T47D (cell line): ENCODE measurements at places on chromosomes 7 and 10.

DNA sequence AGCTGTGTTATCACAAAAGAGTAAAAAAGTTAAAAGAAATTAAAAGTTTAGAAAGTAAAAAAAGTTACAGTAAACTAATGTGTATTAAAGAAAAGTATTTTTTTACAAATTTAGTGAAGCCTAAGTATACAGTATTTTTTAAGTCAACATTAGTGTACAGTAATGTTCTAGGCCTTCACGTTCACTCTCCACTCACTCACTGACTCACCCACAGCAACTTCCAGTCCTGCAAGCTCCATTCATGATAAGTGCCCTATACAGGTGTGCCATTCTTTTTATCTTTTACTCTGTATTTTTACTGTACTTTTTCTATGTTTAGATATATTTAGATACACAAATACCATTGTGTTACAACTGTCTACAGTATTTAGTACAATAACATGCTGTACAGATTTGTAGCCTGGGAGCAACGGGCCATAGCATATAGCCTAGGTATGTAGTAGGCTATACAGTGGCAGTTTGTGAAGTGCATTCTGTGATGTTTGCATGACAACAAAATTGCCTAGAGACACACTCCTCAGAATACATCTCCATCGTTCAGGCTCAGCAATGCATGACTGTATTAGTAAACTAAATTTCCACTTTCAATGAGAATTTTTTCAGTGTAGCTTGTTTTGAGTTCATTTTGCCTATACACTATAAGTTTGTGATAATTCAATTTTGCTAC, 539.9 kb upstream of the C7orf33 start:
- no peak for DNase-seq

DNA sequence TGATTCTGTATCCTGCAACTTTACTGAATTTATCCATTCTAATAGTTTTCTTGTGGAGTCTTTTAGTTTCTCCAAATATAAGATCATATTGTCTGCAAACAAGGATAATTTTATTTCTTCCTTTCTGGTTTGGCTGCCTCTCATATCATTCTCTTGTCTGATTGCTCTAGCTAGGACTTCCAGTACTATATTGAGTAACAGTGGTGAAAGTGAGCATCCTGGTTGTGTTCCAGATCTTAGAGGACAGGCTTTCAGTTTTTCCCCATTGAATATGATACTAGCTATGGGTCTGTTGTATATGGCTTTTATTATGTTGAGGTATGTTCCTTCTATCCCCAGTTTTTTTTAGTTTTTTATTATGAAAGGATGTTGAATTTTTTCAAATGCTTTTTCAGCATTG, 28.2 kb downstream of the KLHL7 start:
- DNase-seq: no peak

DNA sequence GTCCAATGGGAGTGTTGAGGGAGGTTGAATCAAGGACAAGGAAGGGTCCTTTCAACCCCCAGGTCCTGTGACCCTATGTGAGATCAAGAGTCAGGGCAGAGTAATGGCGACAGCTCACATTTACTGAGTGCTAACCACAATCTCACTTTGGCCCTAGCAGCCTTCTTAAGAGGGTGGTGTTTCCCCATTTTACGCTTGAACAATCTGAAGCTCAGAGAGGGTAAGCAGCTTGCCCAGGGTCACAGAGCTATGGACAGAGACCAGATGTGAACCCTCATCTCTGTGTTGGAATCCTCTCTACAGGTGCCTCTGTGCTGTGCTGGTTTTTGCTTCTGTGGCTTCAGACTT, 102.0 kb downstream of the GRK5 start:
- DNase-seq: no peak

- peak; percentile 71 for DNase-seq
These were observed 52.2 kb downstream of the GPR158 start for GRCh38 chr10:25226775-25227682.

GRCh38 chr10:97479939-97480338, 18.3 kb downstream of the MMS19 start:
- DNase-seq: peak; percentile 58

DNA sequence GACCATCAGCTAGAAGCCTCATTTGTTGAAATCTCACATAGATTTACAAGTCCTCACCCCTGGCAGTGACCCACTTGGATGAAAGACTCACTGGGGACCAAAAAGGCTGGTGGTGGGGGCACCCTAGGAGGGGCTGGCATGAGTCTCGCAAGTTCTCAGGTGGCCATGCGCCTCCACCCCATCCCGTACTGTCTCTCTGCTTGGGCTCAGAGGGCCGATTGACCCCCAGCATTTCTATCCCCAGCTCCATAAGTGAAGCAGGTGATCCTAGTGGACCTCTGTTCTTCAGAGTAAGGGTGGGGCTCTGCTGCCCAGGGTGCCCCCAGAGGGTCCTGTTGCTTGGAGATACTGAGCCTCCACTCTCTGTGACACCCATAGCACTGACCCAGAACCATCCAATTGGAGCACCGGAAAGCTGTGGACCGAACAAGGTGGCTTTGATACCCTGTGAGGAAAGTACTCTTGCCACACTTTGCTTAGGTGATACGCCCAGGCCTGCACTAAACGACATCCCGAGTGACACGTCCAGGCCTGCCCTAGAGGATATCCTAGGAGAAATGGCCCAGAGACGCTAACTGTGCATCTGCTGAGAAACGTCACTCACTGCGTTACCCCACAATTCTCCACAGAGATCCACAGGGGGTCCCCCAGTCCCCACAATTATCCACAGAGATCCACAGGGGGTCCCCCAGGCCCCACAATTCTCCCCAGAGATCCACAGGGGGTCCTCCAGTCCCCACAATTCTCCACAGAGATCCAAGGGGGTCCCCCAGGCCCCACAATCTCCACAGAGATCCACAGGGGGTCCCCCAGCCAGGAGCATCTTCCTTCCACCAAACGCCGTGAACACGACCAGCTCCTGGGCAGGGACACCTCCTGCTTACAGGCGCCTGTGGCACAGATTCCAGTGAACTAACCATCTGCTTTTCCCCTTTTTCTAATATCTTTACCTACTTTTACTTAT, 262.9 kb downstream of the PTPRN2 start:
- DNase-seq: no peak

DNA sequence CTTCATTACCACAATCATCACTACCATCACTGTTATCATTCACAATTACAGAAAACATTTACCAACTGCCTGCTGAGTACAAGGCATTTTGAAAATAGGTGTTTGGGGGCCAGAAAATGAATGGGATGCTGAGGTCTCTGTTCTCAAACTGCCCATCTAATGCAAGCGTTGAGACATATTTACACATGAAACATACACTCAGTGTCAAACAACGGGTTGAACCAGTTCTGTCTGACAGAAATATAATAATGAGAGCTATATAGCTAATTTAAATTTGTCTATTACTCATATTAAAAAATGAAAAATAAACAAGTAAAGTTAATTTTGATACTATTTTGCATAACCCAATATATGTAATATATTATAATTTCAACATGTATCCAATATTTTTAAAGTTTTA, 303.1 kb downstream of the KCNMA1 start:
- DNase-seq: peak; percentile 84

DNA sequence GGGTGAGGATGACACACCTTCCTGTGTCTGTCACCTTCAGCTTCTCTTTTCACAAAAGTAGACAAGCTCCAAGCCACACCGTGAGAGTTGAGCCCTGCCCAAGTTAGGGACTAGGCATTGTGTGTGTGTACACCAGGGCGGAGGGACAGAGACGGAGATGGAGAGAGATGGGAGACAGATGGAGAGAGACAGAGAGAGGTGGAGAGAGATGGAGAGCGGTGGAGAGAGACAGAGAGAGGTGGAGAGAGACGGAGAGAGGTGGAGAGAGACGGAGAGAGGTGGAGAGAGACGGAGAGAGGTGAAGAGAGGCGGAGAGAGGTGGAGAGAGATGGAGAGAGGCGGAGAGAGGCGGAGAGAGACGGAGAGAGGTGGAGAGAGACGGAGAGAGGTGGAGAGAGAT, 207.0 kb downstream of the DNAJB6 start:
- DNase-seq: no peak

DNA sequence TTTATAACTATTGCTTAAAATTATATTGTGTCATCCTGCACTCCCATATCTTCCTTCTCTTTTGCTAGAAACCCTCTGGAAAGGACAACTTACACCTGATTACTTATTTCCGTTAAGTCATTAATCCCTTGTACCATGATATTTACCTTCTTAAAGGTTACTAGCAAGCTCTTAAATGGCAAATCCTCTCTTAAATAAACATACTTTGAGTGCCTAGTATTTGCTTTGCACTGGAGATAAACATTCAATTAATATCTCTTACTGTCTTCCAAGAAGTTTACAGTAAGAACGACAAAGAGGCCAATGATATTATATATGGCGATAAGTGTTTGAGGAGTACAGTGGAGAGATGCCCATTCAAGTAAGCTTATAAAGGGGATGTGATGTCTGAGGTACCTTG, 278.3 kb downstream of the HGF start:
- no peak for DNase-seq

GRCh38 chr7:99975782-99976521, at the start of gene AZGP1:
AZGP1 (minus strand) TSS chr7:99976031; CDS start chr7:99976020, 11 bp downstream.
- peak; percentile 78 for DNase-seq

DNA sequence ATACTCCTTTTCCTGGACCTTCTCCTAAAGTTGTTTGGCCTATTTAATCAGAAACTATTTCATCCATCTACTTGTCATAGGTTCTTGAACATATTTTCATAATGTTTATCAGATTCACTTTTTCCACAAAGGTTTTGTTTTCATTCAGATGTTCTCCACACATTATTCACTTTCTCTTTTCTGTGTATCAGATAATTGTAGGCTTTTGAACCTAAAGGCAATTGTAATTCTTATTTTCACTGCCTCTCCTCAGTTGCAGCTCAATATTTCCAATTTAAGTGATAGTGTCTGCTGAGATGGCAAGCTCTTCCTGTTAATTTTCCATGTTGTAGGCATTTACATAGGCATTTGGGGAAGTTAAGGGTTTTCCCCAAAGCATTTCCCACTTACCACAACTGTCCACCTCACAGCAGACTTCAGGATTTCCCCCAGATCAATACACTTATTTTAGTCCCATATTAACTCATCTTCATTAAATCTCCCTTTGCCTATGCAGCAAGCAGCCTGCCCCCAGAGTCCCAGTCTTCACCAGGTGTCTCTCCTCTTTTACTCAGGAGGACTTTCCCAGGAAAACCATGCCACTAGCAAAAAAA, 12.3 kb upstream of the IKZF1 start:
- no peak for DNase-seq

- no peak for DNase-seq
These were observed 59.7 kb upstream of the TBX20 start for GRCh38 chr7:35313575-35313974.

DNA sequence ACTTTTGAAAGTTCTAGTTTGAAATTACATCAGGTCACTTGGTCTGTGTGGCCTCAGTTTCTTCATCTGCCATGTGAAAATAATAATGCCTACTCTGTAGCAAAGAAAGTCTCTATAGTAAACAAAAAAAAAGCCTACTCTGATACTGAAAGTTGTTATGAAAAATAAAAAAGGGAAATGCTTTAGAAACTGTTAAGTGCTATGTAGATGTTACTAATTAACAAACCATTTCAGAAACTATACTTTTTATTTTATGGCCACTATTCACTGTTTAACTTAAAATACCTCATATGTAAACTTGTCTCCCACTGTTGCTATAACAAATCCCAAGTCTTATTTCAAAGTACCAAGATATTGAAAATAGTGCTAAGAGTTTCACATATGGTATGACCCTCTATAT, 50.6 kb downstream of the CFTR start:
- DNase-seq: no peak

DNA sequence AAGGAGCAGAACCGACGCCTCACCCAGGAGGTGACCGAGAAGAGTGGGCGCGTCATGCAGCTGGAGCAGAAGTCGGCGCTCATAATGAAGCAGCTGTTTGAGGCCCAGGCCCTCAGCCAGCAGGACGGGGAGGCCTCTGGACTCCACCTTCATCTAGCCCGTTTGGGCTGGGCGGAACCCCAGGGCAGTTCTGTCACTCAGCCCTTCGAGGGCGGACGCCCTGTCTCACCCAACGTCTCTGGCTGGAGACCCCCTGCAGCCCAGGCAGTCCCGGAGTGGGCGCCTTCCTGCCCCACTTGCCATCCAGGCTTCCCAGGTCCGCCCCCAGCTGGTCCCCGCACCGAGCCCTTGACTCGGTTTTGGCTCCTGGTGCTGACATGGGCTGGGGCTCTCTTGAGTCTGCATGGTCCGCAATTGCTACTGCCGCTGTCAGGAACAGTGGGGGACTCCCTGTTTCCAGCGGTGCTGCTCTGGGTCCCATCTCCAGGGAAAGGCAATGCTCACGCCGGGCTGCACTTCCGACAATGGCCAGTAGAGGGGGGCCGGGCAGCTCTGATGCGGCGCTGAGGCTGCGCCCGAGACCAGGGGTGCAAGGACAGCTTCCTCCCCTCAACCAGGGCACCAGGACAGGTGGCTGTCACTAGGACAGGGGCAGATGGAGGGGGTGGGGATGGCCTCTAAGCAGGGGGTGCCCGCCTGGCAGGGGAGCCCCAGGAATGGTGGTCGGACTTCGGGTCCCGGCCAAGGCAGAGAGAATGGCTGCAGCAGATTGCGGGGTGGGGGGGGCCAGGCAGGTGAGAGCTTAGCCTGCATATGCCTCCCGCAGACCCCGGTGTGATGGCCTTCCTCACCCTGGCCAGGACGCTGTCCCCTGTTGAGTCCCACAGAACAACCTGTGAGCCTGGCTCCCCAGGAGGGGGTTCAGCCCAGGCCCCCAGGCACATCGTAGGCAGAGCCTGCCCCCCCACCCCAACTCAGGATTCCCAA, 71.2 kb upstream of the KCTD7 start:
- DNase-seq: peak; percentile 70

DNA sequence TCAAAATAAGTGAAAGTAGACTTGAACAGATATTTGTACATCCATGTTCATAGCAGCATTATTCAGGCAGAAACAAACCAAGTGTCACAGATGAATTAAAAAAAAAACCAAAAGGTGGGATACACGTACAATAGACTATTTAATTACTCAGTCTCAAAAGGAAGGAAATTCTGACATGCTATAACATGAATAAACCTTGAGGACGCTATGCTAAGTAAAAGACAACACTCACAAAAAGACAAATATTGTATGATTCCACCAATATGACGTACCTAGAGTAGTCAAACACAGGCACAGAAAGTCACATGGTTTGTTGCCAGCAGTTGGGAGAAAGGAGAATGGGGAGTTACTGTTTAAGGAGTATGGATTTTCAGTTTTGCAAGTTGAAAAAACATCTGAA, 18.0 kb upstream of the CFAP70 start:
- DNase-seq: no peak

DNA sequence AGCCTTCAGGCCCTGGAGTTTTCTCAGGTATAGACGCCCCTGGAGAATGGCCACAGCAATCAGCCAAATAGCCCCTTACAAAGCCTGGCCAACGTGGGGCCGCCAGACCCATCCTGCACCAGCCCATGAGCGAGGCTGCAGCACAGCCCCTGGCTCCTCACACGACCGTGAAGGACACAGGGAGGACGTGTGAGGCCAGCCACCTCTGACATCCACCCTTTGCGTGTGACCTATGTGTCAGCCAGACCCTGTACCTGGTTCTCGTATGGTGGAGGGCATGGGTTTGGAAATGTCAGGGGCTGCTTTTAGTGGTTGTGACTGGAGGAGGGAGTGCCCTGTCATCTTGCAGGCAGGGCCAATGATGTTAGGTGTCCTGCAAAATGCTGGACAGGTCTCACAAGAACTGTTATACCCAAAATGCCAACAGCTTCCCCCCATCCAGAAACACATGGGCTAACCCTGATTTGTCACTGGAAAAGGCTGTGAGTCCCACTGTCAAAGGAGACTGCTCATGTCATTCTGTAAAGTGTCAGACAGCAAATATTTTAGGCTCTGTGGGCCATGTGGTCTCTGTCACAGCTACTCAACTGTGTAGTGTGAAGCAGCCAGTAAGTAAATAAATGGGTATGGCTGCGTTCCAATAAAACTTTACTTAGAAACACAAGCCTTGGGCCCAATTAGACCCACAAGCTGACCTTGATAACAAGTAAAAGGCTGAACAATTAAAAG, 30.0 kb downstream of the NOD1 start:
- no peak for DNase-seq
